HTR-8/SVneo (cell line): ENCODE measurements at places on chromosomes 4 and X.

GRCh38 chr4:122946142-122946541 lies 23.7 kb upstream of the NUDT6 start:
- DNase-seq, result no peak

GRCh38 chr4:47801481-47802002 lies 36.3 kb downstream of the CORIN start:
- DNase-seq, result no peak

DNA sequence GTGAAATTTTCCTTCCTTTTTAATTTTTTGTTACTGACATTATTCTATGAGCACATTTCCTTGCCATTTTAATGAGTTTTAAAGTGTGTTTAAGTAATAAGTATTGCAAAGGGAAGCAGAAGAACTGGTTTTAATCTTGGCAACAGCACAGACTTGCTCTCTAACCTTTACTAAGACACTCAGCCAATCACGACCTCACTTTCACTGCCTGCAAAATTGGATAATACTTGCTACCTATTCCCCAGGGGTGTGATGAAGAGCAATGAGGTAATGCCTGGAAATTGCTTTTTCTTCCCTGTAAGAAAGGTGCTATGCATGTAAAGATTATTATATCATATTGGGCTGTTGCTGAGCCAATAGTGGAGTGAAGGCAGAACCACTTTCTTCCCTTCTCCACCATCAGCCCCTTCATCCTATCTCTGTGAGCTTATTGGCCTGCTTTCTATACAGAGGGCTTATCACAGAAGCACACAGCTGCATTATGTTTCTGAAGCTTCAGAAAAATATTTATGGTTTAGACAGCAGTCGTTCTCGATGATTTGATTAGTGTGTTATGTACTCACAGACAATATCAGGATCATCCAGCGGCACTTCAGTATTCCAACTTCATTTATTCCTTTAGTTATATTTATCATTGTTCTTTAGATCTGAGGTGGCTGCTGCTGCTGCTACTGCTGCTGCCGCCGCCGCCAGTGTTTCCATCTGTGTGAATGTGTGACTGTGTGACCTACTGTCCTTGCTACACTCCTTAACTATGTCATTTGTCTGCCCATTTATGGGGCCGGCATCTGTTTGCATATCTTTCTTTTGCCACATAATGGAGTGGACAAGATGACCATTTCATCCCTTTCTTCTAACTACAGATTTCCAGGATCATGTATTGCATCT lies 255.1 kb downstream of the C4orf33 start:
- DNase-seq, result no peak

- DNase-seq, result no peak
Observed at GRCh38 chrX:312621-313331, 5.8 kb downstream of the GTPBP6 start.

DNA sequence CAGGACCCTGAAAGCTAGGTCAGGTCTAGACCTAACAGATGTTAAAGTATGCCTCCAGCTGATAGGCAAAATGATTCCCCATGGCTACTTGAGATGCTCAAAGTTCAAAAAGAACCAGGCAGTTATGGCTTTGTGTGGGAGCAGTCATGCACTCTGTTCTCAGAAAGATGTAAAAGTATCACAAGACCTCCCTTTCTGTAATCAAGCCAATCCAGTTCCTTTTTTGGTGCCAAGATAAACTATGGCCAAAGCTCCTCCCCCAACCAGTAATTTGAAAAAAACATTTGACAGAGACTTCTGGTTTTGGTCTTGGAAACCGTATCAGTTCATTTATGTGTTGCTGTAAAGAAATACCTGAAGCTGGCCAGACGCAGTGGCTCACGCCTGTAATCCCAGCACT lies 340.9 kb downstream of the CHIC1 start:
- DNase-seq, result no peak

GRCh38 chr4:100649417-100649816 lies 131.6 kb upstream of the EMCN start:
- DNase-seq, result no peak

DNA sequence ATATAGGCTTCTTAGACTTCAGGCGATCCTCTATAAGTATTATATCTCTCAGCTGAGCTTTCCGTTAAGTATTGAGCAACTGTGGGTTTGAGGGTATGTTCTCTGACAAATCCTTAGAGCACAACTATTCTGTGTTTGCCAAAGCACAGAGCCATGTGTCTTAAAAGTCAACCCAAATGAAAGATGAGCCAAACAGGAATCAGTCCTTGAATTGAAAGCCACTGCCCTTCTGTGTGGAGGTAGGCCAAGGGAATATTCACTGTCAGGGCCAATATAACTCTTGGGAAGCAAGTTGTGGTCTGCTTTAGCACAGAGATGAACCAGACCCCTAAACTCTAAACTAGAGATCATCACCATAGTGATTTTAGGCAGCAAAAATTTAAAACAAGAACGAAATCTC lies 164.0 kb downstream of the STAG2 start:
- no peak for DNase-seq
